AG09319 (cell line): ENCODE measurements at places on chromosomes 6 and 20.

- DNase-seq: no peak
These were observed 43.1 kb upstream of the SGK1 start for GRCh38 chr6:134361011-134361410.

DNA sequence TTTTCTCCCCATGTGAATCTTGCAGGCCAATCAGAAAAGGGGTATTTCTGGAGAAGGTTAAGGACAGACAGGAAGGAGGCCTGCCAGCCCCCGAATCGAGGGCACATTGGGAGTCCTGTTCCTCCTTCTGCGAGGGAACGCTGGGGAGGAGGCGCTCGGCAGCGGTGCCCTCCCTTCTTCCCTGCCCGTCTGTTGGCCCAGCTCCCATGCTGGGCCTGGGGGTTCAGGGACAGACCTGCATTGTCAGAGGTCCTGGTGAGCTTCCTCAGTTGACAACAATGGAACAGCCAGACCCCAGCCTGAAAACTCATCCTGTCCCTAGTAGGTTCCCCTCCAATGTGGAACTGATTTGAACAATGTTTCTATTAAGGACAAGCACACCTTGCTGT, 15.1 kb upstream of the SYNJ2 start:
- DNase-seq: no peak

GRCh38 chr6:124772733-124773319, 189.4 kb upstream of the RNF217 start:
- DNase-seq: no peak

DNA sequence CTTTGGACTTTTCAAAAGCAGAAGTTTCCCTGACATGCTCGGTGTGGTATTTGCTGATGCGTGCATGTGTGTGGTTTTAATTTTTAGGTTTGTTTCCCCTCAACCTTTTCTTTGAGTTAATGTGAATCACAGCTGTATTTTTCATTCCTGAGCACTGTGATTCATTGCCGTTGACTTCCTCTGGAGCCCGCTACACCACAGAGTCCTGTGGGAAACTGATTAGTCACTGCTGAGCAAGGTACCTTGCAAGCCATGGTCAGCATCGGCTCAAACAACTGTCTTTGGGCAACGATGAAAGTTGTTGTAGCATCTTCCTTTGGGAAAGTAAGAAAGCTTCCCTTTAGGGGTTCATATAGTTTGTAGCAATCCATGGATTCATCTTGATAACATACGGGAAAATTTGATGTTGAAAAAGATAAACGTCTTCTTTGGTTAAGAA, 57.5 kb downstream of the RIN2 start:
- DNase-seq: peak; percentile 94

DNA sequence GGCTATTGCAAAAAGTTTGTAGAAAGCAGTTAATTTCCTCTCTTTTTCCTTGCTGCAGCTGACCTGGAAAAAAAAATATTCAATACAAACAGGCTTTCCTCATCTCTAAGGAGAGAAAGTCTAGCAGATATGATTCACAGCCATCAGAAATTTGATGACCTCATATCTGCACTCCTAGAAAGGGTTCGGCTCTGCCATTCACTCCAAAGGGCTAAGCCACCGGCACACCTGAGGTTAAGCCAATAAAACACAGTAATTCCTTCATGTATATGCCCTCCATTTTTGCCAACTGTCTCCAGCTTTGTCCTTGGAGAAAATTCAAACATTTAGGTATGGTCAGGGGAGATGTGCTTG, 18.7 kb upstream of the LY86 start:
- no peak for DNase-seq
